NCI-H748 treated with DMSO at 0.1 percent for 48 hours (cell line): ENCODE measurements at places on chromosomes 1 and 21.
A peak's percentile ranks its signal among the peaks of the same experiment; 100 is the strongest.

DNA sequence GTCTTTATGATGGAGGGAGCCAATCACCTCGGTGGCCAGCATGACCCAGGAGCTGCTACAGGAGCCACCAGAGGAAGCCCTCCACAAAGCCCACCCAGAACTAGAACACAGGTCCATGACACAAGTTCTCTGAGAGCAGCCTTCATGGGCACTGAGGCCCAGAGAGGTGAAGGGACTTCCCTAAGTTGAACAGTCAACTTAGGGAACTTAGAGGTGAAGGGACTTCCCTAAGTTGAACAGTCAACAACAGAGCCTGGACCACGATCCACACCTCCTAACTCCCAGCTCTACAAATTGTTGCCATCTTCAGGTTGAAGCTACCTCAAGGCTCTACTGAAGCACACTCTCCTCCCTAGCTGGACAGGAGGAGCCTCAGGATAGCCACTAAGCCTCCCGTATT is 132.7 kb downstream of the CCDC185 start:
- no peak for DNase-seq

DNA sequence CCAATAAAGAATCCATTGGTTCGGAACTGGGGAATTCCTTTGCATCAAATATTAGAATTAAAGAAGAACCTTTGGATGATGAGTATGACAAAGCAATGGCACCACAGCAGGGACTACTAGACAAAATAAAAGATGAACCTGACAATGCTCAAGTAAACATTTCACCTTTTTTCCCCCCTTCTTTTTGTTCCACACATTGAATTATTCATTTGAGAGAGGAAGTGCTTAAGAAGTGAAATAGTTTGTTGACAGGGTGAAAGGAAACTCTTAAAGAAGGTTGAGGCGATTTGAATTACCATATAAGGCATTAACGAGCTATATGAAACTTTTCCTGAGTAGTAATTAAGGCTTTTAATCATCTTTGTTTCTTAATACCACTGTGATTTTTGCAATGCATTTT is 93.1 kb downstream of the ZMYM4 start:
- DNase-seq = no peak

DNA sequence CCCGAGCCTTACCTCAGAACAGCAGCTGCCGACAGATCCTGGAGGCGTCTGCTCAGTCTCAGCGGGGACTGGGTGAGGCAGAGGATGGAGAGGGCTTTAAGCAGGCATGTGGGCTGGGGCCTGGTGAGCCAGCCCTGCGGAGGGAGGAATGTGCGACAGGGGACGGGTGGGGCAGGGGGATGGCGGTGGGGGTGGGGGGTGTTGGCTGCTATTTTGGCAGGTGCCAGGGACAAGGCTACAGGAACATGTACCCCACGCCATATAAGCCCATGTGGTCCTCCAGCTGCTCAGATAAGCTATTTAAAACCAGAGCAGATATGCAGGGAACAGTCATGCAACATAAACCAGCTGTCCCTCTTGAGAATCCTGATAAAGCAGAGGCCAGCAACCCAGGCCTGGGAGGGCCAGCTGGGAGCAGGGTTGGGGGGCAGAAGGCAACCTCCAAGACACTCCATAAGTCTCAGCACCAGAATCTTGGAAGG is at the start of gene TNNT2:
Gene TNNT2, minus strand, starts transcription at position 70 of the 482 bp plus-strand sequence. CDS start 4,426 bp downstream, outside the sequence.
- no peak for DNase-seq

GRCh38 chr1:164716992-164717703 is 158.2 kb downstream of the PBX1 start:
- DNase-seq = no peak

DNA sequence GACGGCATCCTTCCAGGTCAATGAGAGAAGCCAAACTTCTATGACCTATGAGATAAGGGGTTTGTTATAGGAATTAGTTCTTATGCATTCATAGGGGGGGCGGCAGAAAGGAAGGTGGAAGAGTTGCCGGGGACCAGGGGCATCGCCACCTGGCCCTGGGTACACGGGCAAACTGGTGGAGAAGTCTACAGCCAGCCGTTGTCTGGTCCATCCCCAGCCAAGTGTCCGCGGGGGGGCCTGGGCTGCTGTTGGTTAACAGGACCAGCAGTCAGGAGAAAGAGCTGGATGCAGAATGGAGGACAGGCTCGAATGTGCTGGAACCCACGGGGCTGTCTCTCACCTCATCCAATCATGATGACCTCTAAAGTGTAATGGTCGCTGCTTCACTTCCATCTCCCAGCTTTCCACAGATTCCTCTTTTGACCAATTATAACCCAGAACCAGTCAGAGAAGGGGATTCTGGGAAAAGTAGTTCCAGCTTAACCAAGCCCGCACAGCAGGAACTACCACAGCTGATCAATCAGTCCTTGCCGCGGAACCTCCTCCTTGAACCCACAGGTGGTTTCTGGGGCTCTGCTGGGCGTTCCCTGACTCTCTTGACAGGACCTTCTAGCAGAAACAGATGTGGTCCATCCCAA is 17.8 kb downstream of the TMEM51 start:
- DNase-seq = no peak

DNA sequence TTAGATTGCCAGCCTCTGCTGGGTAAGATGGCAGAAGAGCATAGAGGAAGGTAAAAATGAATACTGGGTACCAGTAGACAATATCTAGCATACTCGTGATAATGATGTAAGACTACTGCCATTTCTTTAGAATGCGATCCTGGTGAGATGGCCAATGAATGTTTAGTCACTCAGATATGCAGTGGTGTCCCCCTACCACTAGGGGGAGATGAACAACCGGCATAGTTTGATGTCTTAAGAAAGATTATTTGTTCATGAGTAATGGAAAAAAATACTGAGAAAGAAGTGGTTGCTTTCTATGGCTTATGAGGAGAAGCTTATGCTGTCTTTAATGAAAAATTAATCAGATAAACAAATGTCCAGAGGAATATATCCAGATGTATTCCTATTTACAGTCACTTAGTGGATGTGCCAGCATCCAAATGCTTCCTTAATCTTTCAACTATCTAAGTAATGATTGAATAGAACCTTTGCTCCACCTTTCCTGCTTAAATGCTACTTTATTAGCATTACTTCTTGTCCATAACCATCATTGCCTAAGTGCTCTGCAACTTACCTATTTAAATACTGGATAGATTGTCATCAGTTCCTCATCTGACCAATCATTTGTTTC is 256.6 kb downstream of the ST6GALNAC3 start:
- peak; percentile 58 for DNase-seq

- no peak for DNase-seq
Observed at GRCh38 chr1:44442791-44443190, 37.7 kb downstream of the RNF220 start.
